ENCODE measurements at places on chromosomes 7 and 10.

DNA sequence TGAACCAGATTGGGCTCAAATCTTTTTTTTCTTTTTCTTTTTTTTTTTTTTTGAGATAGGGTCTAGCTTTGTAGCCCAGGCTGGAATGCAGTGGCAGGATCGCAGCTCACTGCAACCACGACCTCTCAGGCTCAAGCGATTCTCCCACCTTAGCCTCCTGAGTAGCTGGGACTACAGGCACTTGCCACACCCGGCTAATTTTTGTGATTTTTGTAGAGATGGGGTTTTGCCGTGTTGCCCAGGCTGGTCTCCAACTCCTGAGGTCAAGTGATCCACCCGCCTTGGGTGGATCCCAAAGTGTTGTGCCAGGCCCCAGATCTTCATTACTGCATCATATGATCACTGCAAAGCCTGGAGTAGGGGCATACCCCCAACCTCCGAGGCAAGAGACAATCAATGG, 2.8 kb downstream of the DNAJC30 start:
- DNase-seq, result no peak

DNA sequence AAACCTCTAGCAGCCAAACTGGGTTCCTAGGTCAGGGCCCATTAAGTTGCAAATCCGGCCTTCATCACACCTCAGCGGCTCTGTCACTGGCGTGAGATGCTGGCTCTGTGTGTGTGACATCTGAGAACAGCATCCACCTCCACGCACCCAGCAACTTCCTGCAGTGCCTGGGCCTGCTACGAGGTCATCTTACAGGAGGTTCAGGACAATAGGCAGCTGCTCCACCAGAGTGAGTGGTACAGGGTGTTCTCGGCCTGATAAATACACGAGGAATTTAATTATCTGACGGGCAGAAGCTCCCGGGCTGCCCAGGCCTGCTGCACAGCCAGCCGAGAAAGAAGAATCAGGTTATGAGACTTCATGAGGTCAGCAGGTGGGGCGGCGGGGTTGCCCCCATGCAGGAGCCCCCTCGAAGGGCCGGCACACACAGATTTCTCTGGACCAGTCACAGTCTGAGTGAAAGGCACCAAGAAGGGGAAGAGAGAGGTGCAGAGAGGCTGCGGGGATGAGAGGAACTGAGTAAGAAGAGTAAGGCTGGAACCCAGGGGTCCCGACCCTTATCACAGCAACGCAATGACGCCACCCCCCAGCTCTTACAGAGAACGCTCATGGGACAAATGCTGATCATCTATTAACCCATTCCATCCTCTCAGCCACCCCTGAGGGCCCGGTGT, 49.3 kb downstream of the CALML3 start:
- DNase-seq, result no peak

DNA sequence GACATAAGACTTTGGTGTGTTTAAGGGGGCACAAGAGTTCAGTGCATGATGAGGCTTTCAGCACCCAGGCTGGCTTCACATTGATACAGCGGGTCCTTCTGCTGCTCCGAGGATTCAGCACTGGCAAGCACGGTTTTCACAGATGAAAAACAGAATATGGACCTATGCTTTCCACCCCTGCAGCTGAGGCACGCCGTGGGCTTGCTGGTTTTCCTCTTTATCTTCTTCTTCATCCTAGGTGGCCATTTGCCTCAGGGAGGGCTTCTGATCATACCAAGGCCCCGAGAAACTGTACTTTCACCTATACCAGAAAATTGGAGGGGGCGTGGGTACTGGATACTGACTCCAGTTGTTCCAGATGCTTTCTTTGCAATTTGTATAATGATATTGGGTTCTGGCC, 277.1 kb upstream of the ZNF32 start:
- DNase-seq, result no peak

DNA sequence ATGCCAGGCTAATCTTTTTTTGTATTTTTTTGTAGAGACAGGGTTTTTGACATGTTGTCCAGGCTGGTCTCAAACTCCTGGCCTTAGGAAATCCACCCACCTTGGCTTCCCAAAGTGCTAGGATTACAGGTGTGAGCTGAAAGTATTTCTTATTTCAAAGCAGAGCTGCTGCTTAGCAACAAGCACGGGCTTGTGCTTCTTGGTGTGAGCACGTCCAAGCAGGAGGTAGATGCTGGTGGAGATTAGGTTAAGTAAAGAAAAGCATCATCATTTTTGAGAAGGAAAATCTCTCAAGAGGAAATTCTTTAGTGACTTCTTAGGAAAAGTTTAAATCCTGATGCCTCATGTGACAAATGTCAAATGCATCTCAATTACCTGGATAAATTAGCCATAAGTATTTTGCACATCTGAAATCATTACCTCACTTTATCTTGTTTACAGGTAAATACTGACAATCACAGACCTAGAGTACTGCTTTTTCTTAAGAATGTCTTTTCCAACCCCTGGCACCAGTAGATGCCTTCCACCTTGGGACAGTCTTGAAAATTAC, 431.8 kb upstream of the FZD8 start:
- no peak for DNase-seq

- DNase-seq, result no peak
These were observed 9.6 kb upstream of the PTTG1IP2 start for GRCh38 chr7:90459888-90460287.

DNA sequence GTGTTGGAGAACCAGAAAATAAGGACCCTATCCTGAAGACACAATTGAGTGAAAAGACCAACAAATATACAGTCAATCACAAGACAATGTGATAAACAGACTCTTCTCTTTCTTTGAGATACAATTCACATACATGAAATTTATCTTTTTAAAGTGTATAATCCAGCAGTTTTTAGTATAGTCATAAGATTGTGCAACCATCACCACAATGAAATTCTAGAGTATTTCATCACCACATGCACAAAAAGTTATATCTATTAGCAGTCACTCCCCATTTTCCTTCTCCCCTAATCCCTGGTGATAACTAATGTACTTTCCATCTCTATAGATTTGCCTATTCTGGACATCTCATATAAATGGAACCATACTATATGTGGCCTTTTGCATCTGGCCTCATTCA, 8.2 kb upstream of the SORBS1 start:
- no peak for DNase-seq

DNA sequence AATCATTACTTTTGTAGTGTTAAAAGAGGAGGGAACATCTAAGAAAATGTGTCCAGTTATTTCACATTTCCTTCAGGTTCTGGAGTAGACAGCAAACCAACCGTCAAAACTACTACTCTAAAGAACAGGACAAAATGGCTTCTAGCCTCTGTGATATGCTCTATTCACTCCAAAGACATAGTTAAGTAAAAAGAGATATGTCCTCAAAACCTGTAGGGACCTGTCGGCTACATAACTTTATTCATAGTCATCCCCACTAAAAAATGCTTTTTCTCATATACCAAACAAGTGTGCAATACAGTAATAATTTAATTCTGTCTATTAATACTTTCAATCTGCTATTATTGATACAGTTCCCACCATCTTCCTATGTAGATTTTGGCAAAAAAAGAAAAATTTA, 642.8 kb upstream of the LRRTM3 start:
- no peak for DNase-seq

DNA sequence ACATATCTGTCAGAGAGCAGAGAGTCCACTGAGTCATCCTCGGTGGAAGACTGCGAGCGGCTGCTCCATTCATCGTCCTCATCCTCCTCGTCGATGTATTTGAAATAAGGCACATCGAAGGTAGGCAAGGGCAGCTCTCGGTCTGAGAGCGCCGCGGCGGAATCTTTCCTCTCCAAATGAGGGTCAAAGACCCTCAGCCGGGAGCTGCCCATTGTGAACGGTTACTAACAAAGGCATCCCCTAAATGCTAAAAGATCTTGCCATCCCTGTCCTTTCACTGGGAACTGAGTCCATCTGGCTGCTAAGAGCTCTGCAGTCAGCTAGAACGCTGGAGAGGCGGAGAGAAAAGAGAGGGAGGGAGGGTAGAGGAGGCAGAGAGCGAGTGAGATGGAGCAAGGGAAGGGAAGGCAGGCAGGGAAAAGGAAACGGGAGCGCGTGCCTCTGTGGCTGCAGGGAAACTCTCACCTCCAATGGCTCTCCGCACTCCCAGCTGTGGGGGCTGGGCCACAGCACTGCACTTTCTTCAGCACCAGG, 163.4 kb downstream of the RAPGEF5 start:
- DNase-seq, result no peak

GRCh38 chr10:71964098-71964742, at the start of gene CHST3:
TSS of gene CHST3 (plus strand) at chr10:71964395. CDS start at chr10:72005843, 41,448 bp downstream.
- no peak for DNase-seq

DNA sequence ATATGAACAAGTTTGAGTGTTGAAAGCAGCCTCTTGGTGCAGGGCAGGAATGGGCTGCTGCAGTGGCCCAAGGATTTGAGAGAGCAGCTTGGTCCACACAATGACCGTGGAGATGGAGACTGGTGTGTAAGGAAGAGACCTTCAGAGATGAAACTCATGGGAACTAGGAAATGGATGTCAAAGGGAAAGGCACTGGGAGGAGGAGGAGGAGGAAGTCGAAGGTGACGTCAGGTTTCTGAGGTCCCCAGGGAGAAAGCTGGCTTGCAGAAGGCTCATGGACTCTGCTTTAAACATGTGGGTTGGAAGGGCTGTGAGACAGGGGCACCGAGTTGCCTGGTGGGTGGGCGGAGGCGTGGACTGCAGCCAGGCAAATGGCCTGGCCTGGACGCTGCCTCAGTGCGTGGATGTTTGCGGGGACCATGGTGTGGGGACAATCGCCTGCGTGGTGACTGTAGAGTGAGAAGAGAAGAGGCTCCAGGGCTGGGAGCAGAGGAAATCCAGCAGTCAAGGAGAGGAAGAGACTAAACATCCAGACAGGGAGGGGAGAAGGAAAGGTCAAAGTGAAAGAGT, 14.6 kb downstream of the C10orf71 start:
- DNase-seq, result no peak

DNA sequence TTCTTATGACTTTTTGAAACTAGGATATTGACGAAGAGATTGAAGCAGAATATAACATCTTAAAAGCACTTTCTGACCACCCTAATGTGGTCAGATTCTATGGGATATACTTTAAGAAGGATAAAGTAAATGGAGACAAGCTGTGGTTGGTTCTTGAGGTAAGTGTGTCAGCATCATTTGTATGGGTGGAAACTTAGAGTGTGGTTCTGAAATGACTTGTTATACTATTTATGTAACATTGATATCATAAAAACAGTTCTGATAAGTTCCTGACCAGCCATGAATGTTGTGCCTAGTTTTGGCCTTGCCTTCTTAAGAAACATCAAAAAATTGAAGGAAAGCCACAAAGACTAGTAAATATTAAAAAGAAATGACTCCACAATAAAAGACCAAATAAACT, 20.8 kb downstream of the MYO3A start:
- DNase-seq, result no peak

DNA sequence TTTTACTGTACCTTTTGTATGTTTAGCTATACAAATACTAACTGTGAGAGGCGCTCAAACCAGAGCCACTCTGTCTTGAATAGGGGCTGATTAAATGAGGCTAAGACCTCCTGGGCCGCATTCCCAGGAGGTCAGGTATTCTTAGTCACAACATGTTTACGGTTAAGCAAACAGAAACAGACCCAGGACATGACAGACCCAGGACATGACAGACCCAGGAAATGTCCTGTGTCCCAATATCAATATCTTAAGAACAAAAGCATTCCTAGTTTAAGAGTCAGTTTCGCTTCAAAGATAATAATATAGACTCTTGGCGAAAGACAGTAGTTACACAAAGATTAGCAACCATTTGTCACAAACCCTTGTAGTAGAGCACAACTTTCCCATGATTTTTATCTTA, 304.5 kb downstream of the CCSER2 start:
- no peak for DNase-seq

- DNase-seq, result no peak
These were observed 66.5 kb downstream of the CDK6 start for GRCh38 chr7:92769844-92770243.

DNA sequence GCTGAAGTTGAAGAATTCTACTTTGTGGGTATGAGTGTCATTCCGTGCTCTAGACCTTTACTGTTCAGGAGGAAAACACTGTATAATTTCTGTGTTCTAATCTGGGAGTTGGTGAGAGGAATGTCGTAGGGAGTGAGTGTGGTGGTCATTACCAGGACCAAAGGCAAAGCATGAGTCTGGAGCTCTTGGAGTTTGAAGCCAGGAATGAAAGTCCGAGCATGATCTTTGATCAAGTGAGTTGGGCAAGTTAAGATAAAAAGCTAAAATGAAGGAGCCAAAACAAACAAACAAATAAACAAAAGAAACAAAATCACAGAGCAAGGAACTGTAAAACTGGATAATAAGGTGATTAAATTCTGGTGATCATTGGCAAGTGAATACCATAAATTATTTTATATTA, 161.4 kb downstream of the AGMO start:
- no peak for DNase-seq

DNA sequence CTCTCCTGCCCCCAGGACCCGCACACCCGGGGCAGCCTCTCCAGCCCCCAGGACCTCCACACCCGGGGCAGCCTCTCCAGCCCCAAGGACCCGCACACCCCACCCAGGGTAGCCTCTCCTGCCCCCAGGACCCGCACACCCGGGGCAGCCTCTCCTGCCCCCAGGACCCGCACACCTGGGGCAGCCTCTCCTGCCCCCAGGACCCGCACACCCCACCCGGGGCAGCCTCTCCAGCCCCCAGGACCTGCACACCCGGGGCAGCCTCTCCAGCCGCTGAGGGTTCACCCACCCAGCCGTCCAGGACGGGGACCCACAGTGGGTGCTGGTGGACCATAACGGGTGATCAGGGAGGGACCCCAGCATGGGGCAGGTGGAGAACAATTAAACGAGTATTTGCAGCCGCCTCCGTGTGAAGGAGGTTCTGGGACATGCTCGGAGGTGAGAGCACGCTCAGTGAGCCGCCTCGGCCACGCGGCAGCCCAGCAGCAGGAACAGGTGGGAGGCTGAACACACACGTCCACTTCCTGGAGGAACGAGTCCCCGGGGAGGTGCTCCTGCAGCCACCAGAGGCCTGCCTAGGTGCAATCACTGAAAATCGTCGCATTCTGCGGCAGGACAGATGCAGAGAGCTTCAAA, 107.9 kb downstream of the PDGFA start:
- no peak for DNase-seq

DNA sequence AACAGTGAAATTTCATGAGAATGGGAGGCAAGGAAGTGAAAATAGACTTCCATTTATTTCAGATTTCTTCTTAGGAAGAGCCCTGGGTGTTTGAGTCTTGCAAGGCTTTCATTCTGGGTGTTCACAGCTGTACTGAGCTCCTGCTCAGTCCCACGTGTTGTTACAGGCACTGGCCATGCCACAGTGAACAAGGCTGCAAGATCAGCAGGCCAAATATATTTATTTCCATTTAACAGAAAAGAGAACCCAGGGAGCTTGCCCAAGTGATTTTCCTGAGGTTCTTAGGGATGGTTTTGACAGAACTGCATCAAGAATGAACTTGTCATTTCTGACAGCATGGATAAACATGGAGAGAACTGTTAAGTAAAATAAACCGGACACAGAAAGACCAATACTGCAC, 54.5 kb upstream of the CD36 start:
- DNase-seq, result no peak

Measured in stimulated activated CD8-positive, alpha-beta memory T cell treated with anti-CD3 and anti-CD28 coated beads, Interleukin-7, amount 100 ng/mL, for 1 hour (primary cell).